ENCODE measurements at places on chromosomes 1 and 21. TPM values are rescaled to one million over a fixed set of nuclear protein-coding genes. Genes with fewer than 3 reads are reported as not detected.

Gene DDR2
- total RNA-seq = 3.9 TPM

Gene IL22RA1
- total RNA-seq = not detected

Gene ANKRD45
- total RNA-seq = not detected

Gene ASTN1
- total RNA-seq = not detected

Gene FBLIM1
- total RNA-seq = 137 TPM

Gene SERINC2
- 17.3 TPM for total RNA-seq

Gene KCTD3
- 20.1 TPM for total RNA-seq

Gene AKNAD1
- total RNA-seq = not detected

Gene CDKN2C
- 24.2 TPM for total RNA-seq

Gene GABPB2
- 6.3 TPM for total RNA-seq

Gene SPRR5
- total RNA-seq = not detected

Gene MANEAL
- total RNA-seq = 0.59 TPM

Gene AKR7A2
- total RNA-seq = 108 TPM

Gene GREM2
- total RNA-seq = not detected

Gene TRPM2
- total RNA-seq = 18.3 TPM

Gene SMPDL3B
- total RNA-seq = 0.10 TPM

Gene TRIM67
- total RNA-seq = not detected

Gene MNDA
- not detected for total RNA-seq

Gene UMODL1
- not detected for total RNA-seq

Gene RNU1-3
- total RNA-seq = not detected

Gene ILDR2
- total RNA-seq = not detected

Gene BRDT
- not detected for total RNA-seq

Gene C1orf50
- 7.9 TPM for total RNA-seq

Gene ATP5IF1
- total RNA-seq = 284 TPM

Gene C1QB
- total RNA-seq = not detected

Gene AMY1B
- total RNA-seq = not detected

Gene VPS26C
- 105 TPM for total RNA-seq

Gene C1orf94
- not detected for total RNA-seq

Gene PTPRU
- total RNA-seq = 3.8 TPM

Gene UQCRHL
- total RNA-seq = 1.5 TPM

Gene TMOD4
- 0.79 TPM for total RNA-seq

Data from mammary microvascular endothelial cell (primary cell).